ENCODE measurements at places on chromosomes 7 and 10.
A peak's percentile ranks its signal among the peaks of the same experiment; 100 is the strongest.

DNA sequence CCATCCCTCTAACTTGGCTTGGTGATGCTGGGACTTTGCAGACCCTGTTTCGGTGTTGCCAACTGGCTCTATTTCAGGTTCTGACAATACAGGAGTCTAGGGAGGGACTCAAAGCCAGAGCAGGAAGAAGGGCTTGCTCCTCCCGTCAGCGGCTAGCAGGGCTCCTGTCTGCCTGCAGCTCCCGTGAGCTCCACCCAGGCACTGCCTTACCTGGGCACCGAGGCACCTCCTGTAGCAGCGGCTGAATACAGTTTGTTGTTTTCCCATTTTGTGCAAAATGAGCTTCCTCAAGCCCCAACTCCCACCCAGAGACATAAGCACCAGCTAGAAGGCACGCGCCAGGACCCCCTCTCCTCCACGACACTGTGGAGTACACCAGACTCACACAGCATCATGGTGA lies 69.3 kb upstream of the RHEB start:
- DNase-seq: no peak

GRCh38 chr7:113267885-113268284 lies 149.5 kb upstream of the SMIM30 start:
- DNase-seq: no peak

GRCh38 chr10:44575601-44576380 lies 190.9 kb upstream of the CXCL12 start:
- no peak for DNase-seq

DNA sequence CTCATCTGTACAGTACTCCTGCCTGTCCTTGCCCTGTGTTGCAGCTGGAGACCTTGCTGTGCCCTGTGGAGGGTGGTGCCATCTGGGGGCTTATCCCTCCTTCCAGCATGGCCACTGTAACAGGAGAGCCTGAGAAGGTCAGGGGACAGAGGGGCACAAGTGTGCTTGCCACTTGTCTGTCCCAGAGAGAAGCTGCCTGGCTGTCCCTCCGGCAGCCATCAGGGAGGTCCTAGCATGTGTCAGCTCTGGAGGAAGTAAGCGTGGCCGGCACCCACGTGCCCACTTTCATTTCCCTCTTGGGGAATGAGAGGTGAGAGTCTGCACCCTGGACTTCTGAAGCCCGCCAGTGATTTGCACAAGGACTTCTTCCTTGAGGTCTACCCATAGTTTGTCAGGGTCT lies 97.0 kb upstream of the PPIF start:
- DNase-seq: no peak

- DNase-seq: no peak
Observed at GRCh38 chr7:24783698-24784097, 26.4 kb upstream of the GSDME start.

- DNase-seq: no peak
Observed at GRCh38 chr7:10117815-10118214, 855.9 kb upstream of the PHF14 start.

DNA sequence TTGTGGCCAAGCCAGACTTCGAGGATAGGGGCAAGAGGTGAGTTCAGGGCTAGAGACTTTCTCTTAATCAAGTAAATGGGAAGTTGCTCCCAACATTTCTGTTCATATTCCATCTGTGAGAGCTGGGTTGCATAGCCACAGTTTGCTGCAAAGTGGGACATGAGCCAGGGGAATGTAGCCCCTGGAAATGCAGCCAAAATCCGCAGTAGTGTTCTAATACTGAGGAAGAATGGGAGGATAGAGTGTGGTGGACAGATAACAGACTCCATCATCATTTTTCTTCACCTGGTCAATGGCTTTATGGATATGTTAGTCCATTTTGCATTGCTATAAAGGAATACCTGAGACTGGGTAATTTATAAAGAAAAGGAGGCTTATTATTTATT lies 177.7 kb downstream of the SKIDA1 start:
- DNase-seq: no peak

GRCh38 chr7:130926001-130926691 lies 192.1 kb upstream of the KLF14 start:
- DNase-seq: no peak

DNA sequence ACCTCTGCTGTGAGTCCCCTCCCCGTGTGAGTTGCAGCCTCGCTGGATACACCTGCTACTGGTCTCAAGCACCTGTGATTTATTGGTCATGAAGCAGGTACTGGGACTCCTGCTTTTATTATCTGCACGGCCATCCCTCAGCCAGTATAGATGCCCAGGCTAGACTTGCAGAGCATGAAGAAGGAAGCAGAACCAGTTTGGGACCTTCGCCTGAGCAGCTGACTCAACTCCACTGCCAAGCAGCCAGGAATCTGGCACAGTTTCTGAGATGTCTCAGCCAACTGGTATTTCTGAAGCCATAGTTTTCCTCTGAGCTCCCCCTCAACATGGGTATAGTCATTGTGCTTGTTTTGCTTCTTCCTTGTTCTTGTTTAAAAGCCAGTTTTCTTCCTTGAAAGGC lies 28.0 kb upstream of the SLC39A12 start:
- no peak for DNase-seq

DNA sequence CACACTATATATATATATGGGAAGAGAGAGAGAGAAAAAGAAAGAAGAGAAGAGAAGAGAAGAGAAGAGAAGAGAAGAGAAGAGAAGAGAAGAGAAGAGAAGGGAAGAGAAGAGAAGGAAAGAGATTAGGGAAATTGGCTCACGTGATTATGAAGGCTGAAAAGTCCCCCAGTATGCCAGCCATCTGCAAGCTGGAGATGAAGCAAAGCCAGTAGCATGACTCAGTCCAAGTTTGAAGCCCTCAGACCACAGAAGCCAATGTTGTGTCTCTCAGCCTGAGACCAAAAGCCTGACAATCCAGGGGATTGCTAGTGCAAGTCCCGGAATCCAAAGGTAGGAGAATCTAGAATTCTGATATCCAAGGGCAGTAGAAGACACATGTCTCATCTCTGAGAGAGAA lies 206.3 kb upstream of the PRSS1 start:
- no peak for DNase-seq

DNA sequence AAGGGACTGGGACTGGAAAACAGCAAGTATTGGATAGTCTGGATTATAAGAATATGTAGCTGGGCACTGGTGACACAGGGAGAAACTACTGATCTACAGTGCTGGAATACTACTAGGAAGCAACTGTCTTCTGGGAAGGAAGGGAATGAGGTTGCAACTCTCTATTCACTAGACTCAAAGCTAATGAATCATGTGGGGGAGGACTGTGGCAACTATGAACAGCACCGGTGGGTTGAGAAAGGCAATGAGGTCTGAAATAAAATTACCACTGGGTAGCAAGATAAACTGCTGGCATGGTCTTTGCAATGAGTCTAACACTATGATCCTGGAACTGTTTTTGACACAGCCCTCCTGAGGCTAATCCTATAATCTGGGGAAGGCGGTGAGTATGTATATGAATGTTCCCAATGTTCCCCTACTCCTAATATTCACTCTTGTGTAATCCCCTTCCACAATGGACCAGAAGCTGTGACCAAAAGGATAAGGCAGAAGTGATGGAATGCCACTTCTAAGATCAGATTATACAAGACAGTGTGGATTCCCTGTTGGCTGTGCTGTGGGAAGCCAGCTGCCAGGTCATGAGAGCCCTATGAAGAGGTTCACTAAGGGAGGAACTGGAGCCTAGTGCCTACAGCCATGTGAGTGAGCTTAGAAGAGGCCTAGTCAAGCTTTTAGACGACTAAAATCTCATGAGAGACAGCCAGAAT lies 101.3 kb upstream of the DNAJB12 start:
- no peak for DNase-seq

- DNase-seq: no peak
Observed at GRCh38 chr10:88274286-88274685, 308.8 kb downstream of the RNLS start.

- peak; percentile 28 for DNase-seq
Observed at GRCh38 chr10:128087884-128088709, 38.1 kb downstream of the MKI67 start.

GRCh38 chr7:92282221-92282814 lies 36.5 kb downstream of the ANKIB1 start:
- no peak for DNase-seq

GRCh38 chr7:16603633-16604032 lies 41.9 kb downstream of the ANKMY2 start:
- no peak for DNase-seq

DNA sequence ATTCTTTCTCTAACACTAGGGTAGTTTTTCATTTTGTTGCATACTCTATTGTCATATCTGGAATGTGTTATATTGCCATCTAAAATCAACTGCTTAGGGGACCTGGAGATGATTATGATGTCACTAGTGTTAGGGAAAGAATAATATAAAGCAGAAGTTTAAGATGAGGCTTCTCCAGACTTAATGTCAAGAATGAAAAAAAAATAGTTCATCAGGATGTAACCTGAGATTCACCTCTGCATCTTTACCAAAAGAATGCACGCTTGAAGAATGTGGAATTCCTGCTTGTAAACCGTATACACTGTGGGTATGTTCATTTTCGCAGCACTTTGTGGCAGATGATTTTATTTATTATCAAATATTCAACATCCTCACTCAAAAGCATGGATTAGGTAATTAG lies 184.6 kb downstream of the ST7 start:
- DNase-seq: no peak

DNA sequence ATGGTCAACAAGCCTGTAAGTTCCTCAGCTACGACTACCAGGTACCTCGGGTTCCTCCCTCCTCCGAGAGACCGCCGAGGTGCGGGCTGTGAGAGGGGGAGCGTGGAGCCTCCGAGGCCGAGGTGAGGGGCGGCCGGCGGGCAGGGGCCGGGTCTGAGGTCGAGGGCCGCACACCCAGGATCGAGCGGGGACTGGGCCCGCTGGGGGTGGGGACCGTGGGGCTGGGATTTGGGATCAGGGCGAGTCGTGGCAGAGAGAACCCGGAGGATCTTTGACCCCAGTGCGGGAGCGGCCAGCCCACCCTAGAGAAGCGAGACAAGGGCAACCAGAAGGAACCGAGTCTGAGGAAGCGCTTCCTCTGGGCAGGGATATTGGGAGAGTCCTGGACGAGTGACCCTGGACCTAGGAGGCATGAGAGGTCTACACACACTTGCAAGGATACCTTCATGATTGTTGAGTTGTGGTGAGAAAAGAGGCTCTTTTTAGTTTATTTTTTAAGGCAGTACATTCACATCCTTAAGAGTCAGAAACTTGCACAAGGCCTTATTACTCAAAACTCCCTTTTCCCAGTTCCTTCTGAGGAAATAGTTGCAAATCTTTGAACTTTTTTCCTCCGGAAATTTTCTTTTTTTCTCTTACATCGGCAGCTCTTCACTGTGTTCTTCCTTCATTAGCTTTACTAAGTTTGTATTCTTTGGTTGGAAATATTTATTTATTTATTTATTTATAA lies 395 bp downstream of the ZNF487 start:
- DNase-seq: no peak

- no peak for DNase-seq
Observed at GRCh38 chr10:91215384-91215783, 5.1 kb upstream of the PCGF5 start.

DNA sequence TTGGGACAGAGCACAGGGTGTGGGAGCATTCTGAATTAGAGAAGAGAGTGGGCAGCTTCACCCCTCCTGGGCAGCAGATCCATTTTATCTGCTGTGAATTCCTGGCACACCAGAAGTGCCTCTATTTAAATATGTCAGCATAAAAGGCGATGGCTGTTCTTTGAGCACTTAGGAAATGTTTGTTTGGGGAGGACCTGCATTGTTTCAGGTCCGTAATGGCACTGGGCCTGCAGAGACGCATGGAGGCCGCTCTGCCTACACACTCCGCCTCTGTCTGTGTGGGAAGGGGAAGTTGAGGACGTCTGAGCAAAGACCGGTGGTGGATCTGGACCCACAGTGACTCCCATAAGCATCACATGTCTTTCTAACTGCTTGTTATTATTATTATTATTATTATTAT lies 253.2 kb downstream of the CAMK1D start:
- no peak for DNase-seq

DNA sequence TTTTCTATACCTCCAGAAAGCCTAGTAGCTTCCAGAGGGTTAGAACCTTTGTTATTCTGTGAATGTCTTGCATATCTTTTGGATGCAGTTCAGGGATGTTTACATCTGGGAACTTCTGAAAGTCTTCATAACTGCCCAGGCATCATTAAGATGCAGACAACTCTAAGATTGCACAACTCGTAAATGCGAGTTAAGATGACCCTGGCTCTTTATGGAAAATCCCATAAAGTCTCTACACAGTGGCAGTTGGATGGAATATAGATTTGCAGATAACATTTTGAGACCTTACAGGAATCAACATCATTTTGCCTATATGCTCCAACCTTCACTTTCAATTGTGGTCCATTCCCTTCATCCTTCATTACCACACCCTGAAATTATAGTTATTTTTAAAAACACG lies 151.7 kb downstream of the CREB5 start:
- no peak for DNase-seq

DNA sequence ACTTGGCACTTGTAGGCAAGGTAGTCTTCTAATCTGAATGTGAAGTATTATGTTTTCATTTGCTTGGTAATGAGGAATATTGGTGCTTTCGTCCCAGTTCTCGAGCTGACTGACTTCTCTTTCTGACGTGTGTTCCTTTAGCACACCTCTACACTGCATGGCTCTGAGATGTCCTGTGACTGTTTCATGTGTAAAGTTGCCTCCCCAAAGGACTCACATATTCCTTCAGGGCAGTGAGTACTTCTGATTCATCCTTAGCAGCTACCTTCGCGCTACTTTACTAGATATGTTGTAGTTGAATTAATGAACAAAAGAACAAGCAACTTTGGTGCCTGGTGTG lies 113.7 kb downstream of the EGFR start:
- no peak for DNase-seq

DNA sequence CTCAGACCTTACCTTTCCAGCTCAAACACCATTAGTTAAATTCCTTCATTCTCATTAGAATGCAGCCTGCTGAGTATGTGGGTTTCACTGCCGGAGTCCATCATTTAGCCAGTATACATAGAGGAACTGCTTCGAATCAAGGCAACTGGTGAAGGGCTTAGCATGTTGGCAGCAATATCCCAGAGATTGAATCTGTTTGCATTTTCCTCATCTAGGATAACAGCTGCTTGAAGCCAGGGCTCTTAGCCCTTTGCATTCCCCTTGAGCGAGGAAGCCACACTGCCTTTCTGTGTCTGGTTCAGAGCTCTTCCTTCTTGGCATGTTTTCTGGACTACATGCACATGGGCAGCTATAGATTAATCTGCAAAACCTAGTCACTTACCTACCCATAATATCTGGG lies 14.7 kb downstream of the NODAL start:
- DNase-seq: no peak

GRCh38 chr10:15849316-15849715 lies 11.0 kb downstream of the MINDY3 start:
- DNase-seq: no peak

- no peak for DNase-seq
Observed at GRCh38 chr10:120253131-120253530, 203.9 kb upstream of the PLPP4 start.

Data from endothelial cell (in vitro differentiated cells).